Daoy (cell line): ENCODE measurements at places on chromosomes 13 and 19.

GRCh38 chr13:112469071-112469745 is 93.1 kb downstream of the SPACA7 start:
- no peak for DNase-seq

DNA sequence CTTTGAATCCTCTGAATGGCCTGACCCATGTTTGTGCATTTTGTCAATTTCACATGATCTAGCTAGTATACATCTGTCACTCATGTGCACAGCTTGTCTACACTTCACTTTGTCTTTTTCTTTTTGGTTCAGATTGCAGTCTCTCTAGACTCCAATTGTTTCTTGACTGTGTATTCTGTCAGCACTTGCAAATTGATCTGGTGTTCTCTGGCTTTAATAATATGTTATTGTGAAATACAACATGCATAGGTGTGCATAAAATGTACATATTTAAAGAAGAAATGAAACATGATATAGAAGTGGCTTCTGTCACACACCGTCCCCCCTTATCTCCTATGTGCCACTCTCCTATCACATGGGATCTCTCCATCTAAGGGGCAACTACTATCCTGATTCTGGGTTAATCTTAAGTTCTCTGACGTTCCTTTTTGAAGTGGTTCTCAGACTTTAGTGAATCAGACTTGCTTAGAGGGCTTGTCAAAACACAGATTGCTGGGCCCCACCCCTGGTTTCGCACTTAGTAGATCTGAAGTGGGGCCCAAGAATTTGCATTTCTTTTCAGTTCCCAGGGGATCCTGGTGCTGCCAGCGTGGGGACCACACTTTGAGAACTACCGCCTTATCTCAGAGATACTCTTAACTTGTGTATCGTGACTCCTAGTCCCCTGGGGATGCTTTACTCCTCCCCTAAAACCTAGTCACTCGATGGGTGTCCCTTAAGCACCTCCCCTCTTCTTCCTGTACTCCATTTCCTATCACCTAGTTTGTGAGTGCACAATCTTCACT is 5.8 kb downstream of the KRTDAP start:
- no peak for DNase-seq

DNA sequence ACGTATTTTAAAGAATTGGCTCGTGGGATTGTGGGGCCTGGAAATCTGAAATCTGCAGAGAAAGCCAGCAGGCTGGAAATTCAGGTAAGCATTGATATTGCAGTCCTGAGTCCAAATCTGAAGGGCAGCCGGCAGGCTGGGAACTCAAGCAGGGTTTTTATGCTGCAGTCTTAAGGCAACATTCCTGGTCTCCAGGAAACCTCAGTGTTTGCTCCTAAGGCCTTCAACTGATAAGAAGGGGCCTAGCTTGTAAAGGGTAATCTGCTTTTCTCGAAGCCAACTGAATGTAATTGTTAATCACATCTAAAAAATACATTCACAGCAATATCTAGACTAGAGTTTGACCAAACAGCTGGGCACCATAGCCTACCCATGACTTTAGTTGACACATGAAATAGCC is 154.4 kb downstream of the EFNB2 start:
- no peak for DNase-seq

DNA sequence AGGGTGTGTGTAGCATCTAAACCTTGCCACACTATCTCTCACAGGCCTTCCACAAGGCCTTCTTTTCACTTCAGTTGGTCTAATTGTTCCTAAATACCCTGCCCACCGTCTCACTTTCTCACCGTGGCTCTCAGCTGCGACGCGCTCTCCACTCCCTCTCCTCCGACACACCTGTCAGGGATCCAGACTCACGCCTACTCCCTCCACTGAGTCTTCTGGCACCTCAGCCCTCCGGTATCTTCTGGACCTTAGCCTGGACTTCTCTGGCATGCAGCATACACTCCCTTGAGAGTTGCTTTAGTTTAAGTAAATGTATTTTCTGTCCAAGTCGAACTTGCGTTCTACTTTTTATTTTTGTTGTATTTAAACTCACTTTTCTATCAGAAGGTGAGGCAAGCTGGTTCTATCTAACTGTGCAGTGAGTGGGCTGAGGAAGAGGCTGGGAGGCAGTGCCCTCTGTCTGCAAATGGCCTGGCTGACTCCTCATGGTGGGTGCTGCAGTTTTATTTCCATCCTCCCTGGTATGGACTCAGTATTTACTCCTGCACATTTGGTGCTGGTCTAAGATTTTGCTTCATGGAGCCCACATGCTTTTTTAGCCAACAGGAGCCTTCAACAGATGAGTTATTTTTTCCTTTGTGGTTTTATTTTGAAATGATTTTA is 28.5 kb upstream of the ARGLU1 start:
- DNase-seq = no peak

- DNase-seq = no peak
These were observed 40.5 kb upstream of the DCT start for GRCh38 chr13:94520001-94520400.

DNA sequence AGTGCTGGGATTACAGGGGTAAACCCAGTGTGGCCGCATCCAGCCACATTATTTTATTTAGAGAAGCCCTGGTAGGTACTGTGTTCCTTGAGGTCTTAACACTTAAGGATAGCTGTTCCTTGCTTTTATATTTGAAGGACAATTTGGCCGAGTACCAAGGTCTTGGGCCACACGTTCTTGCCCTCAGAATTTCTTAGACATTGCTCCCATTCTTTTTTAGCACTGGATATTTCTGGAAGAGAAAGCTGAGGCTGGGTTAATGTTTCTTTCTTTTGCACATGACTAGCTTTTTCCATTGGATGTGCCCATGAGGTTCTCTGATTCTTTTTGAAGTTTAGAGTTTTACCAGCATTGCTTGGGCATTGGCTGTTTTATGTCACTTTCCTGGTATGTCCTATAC is 5.5 kb upstream of the RNF113B start:
- no peak for DNase-seq

- no peak for DNase-seq
These were observed 285.8 kb upstream of the PCDH9 start for GRCh38 chr13:67515895-67516294.

DNA sequence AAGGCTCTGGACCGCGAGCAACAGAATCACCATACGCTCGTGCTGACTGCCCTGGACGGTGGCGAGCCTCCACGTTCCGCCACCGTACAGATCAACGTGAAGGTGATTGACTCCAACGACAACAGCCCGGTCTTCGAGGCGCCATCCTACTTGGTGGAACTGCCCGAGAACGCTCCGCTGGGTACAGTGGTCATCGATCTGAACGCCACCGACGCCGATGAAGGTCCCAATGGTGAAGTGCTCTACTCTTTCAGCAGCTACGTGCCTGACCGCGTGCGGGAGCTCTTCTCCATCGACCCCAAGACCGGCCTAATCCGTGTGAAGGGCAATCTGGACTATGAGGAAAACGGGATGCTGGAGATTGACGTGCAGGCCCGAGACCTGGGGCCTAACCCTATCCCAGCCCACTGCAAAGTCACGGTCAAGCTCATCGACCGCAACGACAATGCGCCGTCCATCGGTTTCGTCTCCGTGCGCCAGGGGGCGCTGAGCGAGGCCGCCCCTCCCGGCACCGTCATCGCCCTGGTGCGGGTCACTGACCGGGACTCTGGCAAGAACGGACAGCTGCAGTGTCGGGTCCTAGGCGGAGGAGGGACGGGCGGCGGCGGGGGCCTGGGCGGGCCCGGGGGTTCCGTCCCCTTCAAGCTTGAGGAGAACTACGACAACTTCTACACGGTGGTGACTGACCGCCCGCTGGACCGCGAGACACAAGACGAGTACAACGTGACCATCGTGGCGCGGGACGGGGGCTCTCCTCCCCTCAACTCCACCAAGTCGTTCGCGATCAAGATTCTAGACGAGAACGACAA is 1.8 kb downstream of the PCDH17 start:
- DNase-seq = no peak

DNA sequence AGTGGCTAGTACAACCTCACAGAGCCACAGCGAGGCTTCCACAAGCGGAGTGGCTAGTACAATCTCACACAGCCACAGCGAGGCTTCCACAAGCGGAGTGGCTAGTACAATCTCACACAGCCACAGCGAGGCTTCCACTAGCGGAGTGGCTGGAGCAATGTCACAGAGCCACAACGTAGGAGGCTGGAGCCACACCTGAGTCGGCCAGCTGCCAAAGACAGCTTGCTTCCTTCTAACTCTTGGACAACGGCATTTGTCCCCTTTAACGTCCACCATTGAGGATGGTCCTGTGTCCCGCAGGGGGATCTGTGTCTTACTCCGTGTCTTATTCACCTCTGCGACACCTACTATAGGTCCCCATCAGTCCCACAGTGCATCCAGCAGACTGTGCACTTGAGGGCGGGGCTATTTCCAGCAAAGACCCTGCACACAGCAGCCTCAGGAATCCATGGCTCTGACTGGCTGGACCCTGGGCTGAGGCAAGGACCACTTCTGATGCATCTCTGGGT is 3.7 kb downstream of the ZNF787 start:
- no peak for DNase-seq

- no peak for DNase-seq
These were observed 231.7 kb downstream of the TUBA3C start for GRCh38 chr13:18949970-18950369.

- no peak for DNase-seq
These were observed 167.0 kb downstream of the COG6 start for GRCh38 chr13:39822437-39822836.

- no peak for DNase-seq
These were observed 6.7 kb downstream of the ZNF525 start for GRCh38 chr19:53372196-53372595.

- no peak for DNase-seq
These were observed 492 bp upstream of the PGLYRP1 start for GRCh38 chr19:46023311-46023779.

DNA sequence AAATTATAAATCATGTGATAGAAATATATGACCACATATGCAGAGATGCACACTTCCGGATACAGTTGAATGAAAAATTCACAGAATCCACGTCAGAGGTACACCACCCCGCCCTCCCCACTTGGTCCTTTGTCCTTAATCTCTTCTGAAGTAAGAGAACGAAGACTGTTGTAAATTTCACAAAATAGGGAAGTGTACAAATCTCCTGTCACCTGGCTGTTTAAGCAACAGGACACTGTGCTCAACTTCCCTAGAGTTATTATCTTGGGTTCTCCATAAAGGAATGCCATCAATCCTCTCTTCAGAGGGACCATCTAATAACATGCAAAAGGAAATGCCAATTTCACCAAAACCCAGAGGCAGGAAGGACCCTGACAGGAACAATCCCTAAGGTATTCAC is 10.5 kb upstream of the CEACAM6 start:
- DNase-seq = no peak

DNA sequence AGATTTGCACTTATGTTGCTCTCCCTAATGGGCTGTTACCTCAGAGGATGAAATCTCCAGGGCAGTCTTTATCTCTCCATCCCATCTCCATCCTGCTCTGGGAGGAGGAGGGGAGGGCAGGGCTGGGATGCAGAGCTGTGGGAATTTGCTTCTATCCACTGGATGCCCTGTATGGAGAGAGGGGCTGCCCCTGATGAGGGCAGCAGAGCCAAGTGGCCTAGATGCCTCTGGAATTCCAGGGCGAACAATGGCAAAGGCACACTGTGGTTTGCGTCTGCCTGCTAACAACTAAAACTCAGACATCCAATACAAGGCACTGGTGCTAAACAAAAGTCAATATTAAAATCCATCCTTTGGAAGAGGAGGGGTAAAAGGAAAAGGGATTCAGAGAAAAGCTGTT is 165.1 kb downstream of the COG6 start:
- DNase-seq = no peak

- no peak for DNase-seq
These were observed 31.8 kb downstream of the PIP5K1C start for GRCh38 chr19:3668331-3669081.

DNA sequence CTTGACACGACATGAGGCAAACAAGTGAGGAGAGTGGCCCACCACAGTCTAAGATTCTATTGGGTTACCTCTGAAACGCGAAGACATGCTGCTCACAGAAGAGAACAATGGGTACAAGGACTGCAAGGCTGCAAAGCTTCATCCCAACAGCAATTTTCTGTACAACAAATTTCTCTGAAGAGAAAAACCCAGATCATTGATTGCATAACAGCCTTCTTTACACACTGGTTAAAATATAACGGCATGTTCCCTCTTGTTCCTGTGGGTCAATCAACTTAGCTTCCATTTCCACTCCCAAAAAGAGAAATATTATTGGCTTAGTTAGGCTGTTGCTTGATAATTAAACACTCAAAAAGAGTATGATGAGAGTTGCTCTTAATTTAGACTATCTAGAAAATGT is at the start of gene CPB2:
Gene CPB2, minus strand, starts transcription at position 166 of the 400 bp plus-strand sequence. Its CDS starts 24 bp downstream, at position 142.
- no peak for DNase-seq

GRCh38 chr13:33033986-33034385 is 17.8 kb downstream of the KL start:
- no peak for DNase-seq

DNA sequence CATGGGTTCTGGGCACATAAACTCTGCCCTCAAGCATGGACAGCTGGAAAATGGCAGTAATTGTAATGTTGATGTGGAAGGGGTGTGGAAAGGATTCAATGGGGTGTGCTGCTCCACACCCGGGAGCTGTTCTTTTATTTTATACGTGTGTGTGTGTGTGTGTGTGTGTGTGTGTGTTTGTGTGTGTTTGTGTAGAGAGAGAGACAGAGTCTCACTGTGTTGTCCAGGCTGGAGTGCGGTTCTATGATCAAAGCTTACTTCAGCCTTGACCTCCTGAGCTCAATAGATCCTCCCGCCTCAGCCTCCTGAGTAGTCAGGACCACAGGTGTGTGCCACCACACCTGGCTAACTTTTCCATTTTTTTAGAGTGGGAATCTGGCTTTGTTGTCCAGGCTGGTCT is 2.8 kb downstream of the MRPS12 start:
- no peak for DNase-seq

DNA sequence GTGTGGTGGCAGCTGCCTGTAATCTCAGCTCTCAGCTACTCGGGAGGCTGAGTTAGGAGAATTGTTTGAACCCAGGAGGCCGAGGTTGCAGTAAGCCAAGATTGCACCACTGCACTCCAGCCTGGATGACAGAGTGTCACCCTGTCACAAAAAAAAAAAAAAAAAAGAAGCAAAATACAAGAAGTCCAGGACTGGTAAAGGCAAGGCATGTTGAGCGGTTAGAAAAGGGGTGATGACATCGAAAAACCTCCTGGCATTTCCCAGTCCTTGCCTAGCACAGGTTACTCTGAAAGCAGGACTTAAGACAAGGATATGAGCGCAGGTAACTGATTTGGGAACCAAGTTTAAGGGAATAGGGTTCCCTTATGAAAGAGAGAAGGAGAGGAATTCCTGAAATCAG is 2.5 kb upstream of the LILRB4 start:
- no peak for DNase-seq

- no peak for DNase-seq
These were observed 4.7 kb upstream of the ZNF813 start for GRCh38 chr19:53462861-53463260.

DNA sequence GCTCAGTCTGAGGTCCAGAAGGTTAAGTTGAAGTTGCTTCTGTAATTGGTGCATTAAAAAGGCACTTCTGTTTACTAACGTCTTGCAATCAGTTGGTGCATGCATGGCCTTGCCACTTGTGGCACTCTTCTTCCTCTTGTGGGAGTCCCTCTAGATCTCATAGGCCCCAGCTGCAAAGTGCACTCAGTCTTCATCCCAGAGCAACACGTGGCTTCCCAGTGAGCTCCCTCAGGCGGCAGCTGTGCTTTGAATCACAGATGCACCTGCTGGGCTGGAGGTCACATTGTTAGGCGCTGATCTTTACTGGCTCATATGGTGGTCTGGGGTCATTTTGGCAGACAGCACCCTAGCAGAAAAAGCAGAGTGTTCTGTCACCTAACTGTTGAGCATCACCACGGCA is 215.7 kb downstream of the ZNF536 start:
- no peak for DNase-seq
